GM03348 (cell line): ENCODE measurements at places on chromosomes 1 and 21.
A peak's percentile ranks its signal among the peaks of the same experiment; 100 is the strongest.

DNA sequence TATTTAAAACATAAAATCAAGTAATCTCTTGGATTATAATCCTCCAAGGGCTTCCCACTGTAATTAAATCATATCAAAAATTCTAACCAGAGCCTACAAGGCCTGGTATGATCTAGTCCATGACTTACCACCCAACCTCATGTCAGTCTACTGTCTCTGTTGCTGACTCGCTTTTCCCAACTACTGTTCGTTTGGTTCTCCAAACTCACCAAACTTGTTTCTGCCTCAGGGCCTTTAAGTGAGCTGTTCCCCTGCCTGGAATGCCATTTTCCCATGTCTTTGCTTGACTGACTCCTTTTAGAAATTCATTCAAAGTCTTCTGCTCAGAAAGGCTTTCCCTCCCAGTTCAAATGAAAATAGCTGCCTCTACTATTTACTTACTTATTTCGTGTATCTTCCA lies 95.9 kb downstream of the ZC3H11B start:
- no peak for DNase-seq

DNA sequence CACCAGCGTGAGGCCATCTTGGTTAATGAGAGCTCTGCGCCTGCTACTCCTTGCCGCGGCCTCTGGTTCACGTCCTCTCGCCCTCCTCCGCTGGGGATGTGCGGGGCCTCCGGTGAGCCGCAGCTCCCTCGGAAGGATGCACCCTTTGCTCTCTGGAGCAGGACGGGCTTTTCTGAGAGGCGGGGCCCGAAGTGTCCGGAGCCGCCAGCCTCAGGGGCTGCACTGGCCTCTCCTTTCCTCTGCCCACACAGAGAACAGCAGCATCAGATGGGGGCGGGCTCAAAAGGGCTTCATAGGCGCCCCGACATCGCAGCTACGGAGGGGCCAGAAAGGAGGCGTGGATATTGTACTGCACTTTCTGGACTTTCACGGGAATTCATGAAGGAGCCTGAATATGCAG lies 284.7 kb downstream of the CAMTA1 start:
- DNase-seq: peak; percentile 50

GRCh38 chr1:57473448-57473847 lies 49.6 kb upstream of the DAB1 start:
- DNase-seq: peak; percentile 23

DNA sequence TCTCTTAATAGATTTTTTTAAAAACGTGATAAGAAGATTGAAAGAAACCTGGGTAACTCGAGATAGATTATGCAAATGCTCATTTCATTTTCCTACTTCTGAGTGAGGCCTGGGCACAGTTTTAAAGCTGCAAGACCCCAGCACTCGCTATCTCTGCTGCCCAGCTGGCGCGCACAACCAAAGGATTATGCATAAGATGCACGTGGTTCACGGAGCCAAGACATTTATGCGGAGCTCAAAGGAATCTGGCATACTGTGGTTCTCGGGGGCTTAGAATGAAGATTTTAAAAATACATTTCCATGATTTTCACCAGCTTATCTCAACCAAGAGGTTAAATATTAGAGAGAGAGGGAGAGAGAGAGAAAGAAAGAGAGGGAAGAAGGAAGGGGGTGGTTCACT lies 210.9 kb downstream of the DSCAM start:
- no peak for DNase-seq

DNA sequence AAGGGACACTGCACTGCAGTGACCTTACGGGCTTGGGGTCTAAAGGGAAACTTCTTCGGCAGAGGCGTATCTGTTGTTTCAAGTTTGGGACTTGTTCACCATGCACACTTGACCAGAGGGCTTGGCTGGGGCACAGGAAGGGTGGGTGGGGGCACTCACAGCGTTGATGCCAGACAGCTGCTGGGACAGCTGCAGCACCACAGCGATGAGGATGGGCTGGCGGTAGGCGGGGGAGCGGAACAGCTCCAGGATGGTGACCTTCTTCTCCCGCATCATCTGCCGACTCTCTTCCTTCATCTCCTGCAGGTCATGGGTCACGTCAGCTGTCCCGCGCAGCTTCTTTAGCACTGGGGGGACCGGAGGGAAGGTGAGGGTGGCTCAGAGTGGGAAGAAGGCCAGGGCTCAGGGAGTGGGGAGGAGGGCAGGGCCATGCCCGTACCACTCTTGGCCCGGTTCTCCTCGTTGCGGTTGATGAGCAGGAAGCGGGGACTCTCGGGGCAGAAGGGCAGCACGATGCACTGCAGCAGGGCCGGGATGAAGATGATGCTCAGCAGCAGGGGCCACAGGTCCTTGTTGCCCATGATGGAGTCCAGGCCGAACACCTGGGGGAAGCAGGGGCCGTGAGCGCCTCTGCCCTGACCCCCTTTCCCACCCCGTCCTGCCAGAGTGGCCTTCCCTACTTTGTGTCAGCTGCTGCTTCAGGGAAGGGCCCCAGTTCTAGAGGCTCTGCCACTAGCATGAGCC lies 29.1 kb downstream of the SLC2A1 start:
- no peak for DNase-seq

DNA sequence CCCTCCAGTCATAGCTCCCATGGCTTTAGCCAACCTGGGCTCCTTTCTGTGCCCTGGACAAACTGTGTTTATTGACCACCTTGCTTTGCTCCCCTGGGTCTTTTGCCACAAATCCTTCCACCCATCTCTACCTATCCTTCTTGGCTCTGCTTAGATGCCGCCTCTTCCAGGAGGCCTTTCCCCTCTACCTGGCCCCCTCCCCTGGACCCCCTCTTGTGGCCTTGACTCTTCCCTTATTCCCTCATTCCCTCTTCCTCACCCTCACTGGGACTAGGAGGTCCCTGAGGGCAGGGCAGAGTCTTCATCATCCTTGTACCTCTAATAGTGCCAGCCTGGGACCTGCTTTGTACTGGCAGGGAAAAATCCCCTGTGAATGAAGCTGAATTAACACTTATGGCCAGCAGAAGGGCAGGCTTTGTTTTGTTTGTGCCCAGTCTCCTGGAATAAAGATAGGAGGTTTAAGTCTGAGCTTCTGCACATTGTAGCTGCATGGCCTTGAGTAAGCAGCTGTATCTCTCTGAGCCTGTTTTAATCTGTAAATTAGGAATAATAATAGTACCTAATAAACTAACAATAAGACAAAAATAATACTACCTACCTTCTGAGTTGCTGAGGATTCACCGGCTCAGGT lies 13.7 kb downstream of the PTPRU start:
- DNase-seq: no peak

DNA sequence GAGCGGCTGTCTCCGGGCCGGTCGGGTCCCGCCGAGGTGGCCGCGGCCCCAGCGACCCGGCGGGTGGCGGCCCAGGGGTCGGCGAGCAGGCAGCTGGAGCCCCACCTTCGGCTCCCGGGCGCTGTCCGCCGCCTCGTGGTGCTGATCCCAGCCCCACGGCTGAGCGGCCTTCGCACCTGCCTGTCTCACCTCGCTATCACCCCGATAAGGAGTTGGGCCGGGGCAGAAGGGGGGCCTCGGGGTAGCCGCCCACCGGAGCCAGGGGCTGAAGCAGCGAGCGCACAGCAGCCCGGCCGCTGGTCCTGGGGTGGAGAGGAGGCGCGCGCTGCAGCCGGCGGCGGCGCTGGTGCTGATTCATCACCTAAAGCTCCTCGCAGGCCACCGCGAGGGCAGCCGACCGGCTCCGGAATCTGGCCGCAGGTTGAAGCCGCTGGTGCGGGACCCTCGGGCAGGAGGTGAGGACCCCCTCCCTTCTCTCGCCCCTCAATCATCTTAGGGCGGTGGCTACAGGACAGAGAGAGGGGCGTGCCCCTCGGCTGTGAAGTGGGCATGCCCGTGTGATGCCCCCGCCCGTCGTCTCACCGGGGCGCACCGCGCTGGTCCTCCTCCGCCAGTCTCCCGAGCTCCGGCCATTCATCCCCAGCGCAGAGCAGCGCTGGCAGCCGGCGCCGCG lies 575 bp downstream of the TRIM67 start:
- DNase-seq: peak; percentile 78

DNA sequence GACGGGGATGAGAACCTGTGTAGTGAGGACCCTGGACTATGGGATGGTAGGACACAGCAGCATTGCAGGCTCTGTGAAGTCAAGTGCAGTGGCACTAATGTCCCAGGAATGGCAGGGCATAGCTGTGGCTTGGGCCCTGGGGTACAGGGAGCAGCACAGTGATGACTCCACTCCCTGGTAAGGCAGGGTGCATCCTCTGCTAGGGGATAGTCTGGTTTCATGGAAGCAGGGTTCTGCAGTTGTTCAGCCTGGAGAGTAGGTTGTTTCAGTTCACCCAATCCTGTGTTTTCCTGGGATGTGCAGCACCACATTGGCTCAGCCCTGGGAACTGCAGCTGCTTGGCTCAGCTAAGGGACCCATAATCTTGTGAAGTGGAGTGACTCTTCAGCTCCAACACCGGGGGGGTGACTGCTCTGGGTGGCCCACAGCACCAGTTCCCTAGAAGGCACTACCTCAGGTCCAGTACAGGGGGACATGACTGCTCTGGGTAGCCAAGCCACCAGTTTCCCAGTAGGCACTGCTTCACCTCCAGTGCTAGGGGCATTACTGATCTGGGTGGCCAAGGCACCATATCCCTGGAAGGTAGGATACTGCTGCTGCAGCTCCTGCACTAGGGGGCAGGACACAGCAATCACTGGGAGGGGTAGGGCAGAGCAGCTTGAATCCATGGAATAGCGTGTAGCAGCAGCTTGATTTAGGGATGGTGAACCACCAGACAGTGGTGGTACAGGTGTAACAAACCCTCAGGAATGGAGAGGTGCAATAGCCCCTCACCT lies 15.3 kb upstream of the C1orf185 start:
- DNase-seq: no peak

GRCh38 chr1:43104027-43104763 lies 67.9 kb downstream of the EBNA1BP2 start:
- no peak for DNase-seq
